ENCODE measurements at places on chromosomes 1 and 21.
A peak's percentile ranks its signal among the peaks of the same experiment; 100 is the strongest.

DNA sequence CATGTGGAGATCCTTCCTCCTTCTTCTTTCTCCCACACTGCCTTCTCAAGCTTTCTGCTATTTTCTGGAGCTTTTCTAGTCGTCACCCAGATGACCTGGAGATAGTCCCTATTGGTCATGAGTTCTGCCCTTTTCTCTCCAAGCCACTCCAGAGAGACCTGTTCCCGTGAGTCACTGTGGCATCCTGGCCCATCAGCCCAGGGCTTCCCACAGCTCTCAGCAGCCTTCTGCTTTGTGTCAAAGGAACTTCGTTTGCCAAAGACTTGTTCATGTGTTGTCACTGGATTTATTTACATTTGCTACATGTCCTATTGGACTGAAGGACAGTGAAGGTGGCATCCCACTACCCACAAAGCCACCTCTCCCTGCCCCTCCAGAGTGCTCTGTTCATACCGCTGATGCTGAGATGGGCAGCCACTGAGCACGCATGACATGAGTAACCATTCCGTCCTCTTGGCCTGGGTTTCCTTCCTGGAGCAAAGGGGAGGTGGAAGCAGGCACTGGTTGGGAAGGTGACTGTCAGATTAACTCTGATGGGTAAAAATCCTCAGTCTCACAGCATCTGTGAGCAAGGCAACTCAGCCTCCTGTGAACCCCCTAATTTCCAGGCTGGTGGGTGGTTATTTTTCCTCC, 119.2 kb downstream of the EDEM3 start:
- DNase-seq, result no peak

- DNase-seq, result no peak
Measured at GRCh38 chr1:165052431-165052830, 304.1 kb downstream of the LMX1A start.

GRCh38 chr1:85144351-85144750, 56.5 kb downstream of the SYDE2 start:
- DNase-seq, result no peak

- DNase-seq, result no peak
Measured at GRCh38 chr1:227490478-227490877, 72.9 kb upstream of the ZNF678 start.

DNA sequence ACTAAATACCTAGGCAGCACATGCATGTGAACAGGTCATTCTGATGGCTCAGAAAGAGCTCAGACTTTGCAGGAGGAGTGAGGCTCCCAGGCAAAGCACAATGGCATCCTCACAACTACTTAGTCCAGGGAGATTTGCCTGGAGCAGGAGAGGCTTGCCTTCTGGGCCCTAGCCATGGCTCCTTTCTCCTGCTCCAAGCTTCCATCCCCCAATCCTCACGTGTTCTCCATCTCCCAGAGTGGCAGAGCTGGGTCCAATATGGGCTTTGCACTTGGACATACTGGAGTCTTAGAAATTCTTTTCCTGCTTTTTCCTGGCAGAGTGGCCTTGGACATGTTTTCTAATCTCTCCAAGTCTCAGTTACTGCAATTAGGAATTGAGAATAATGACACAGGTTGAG, 15.8 kb downstream of the MYBPH start:
- DNase-seq, result no peak

DNA sequence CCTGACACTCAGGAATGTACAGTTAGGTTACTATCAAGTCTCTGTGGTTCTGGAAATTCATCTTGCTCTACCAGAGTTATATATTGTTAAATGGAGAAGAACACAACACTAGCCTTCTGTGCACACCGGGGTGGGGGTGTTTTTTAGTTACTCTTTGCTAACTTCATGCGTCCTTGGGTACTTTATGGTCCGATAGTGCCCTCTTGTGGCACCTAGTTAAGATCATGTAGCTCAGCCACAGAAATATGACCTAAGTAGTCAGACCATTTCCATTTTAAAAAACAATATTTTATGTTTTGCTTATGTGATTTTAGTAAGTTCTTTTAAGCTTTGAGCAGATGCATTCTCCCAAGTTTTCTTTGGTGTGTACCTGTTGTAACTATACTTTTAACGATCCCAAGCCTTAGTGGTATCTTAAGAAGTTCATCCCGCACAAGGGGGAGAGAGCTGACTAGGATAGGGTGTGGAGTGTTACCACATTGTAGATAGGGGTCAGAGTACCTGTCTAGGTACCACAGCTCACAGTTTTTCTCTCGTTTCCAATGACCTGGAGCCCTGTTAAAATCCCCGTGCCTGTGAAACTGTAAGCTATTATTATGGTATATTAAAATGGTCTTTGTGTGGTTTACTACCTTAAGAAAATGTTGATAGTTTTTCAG, 20.6 kb upstream of the SH3D21 start:
- peak; percentile 80 for DNase-seq

GRCh38 chr1:89994231-89994804, 592 bp upstream of the ZNF326 start:
- no peak for DNase-seq

DNA sequence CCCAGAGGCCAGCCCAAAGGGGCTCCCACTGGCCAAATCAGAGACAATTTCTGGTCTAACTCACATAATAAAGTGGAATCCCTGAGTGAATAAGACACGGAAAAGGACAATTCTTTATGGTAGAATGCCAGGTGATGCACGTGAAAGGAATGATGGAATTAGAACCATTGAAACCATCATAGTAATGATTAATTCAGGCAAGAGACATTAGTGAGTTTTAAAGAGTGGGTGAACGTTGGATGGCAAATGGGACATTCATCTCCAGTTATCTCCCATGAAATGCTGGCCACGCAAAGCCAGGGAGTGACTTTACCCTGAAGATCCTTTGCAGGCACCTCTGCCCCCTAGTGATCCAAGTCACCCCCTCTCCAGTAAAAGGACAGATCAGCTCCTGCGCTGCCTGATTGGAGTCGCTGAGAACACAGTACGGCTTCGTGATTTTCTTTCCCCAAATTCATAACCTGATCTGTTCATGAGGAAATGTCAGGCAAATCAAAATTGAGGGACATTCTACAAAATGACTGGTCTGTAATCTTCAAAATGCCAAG, 87.5 kb downstream of the AJAP1 start:
- no peak for DNase-seq

GRCh38 chr21:45162809-45163208, 88.4 kb downstream of the ADARB1 start:
- DNase-seq, result no peak

DNA sequence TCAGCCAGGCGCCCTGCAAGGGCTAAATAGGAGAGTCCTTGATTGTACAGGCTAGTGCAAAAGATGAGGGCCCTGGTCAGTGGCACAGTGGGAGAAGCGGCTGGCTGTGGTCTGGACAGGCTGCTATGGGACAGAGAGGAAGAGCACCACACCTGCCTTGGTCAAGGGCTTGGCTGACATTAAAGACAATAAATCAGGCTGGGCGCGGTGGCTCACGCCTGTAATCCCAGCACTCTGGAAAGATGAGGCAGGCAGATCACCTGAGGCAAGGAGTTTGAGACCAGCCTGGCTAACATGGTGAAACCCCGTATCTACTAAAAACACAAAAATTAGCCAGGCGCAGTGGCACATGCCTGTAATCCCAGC, 62.9 kb downstream of the NID1 start:
- no peak for DNase-seq

- DNase-seq, result no peak
Measured at GRCh38 chr1:53186533-53186932, 10.1 kb upstream of the CPT2 start.

DNA sequence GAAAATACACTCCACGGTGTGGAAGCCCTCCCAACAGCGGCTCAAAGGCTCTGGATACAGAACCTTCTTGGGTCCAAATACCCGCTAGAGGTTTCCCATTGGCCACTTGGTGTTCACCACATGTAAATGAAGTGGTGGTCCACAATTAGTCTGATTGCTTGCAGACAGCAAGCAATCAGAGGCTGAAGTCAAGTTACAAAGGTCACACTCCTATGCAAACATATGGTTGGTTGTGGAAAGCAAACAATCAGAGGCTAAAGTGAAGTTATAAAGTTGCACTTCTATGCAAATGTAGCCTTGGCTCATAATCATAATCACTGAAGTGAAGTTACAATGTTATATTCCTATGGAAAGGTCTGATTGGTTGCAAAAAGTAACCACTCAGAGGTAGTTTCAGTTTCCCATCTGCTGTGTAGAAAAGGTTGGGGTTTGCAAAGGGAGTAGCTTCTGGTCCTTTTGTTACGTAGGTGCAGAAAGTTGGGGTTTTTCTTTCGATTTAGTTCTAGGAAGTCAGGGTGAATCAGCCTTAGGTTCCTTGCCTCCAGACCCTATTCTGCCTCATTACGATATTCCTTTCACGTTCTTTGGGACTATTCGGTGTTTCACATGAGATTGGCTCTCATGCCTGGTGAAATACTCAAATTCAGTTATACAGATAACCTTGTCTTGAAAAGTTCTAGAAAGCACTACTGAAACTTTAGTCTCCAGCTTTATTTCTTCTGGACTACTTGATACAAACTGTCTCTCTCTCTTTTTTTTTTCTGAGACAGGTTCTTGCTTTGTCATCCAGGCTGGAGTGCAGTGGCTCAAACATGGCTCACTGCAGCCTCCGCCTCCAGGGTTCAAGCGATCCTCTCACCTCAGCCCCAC, 36.7 kb upstream of the MTF2 start:
- peak; percentile 87 for DNase-seq

GRCh38 chr1:204503913-204504519, 9.4 kb upstream of the PIK3C2B start:
- DNase-seq, result no peak

DNA sequence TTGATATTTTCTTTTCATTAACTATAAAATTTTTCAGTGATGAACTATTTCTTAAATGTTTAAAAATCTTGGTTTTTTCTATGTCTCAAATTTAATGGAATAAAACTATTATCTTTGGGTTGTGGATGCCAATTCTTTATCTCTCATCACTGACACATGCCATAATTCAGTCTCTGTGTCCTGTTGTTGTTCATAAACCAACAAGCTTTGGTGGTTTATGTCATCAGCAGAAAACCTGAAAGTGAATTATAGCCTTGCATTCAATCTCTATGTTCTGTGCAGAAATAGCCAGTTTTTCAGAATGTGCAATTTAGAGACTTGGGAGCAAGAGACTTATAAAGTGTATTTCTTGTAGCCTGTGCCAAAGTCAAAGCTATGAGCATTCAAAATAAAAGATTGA, 462.6 kb upstream of the ADGRL4 start:
- no peak for DNase-seq

GRCh38 chr1:1400576-1401456, 1.7 kb upstream of the CCNL2 start:
- DNase-seq, result no peak

DNA sequence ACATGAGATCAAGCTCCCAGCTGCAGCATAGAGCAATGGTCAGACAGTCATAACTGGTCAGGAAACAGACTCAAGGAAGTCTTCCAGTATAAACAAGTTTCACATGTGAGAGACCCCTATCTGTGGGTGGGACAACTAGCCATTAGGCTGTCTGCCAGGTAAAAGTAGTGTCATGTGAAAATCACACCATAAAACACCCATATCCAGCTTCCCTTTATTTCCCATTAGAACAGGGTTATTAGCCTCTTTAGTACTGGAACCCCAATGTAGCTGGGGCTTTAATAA, 426.7 kb downstream of the KCNT2 start:
- no peak for DNase-seq

DNA sequence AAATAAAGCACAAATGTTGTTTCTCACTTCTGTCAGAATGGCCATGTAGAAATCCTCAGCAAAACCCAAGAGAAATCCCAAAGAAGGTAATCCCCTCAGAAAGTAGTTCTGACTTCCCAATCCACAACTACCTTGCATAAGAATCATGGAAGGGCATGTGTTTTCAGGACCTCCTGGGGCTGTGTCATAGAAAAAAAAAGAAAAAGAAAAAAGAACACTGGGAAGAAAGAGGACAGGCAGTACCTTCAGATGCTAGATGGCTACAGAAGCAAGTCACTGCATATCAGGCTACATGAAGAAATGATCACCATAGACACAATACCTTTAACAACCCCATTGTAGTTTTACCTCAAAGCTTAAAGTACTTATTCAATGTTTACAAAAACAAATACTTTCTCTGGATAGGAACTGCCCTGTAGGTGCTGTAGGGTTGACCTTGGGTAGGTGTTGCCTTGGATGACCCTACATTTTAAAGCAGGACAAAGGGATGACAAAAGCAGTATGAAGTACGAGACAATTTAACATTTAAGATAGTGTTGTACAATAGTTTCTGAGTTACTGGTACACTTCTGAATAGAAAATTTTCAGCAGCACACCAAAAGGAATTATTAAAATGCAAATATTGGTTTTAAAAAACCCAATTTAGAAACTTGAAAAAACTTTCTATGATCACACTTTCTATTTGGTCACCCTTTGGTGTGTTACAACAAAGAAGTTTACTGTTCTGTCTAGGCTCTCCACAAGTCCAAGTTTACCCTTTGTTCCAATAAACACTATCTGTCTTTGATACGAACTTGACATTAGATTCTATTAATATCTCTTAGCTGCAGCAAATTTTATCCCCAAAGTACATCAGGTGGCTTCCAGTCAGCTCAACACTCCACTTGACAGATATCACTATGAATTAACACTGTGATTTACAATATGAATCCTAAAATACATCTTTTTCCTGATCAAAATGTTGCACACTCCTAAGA, 5.0 kb downstream of the TRIT1 start:
- no peak for DNase-seq

- DNase-seq, result no peak
Measured at GRCh38 chr1:66348776-66349175, 185.2 kb upstream of the SGIP1 start.

DNA sequence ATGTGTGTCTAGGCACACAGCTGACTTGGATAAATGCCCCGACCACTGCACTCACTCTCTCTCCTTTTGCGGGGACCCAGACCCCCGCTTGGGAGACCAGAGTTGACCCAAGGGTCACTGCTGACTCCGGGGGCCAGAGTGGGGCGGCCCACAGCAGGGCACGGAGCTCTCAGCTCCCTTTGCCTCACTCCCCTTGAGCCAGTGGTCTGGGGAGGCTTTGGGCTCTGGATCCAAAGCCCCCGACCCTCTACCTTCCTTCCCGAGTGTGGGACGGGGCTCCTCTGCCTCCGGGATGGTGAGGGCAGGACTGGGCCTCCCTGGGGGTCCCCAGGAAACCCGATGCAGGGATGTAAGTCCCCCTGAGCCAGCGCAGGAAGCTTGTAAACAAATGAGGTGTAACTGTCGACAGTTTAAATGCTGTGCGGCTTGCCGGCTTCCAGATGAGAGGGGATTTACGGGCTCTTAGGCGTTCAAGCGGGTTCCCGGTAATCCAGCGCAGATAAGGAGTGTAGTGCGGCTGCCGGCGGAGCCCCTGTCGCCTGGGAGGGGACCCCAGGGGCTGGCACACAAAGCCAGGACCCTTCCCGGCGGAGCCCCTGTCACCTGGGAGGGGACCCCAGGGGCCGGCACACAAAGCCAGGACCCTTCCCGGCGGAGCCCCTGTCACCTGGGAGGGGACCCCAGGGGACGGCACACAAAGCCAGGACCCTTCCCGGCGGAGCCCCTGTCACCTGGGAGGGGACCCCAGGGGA, 7.4 kb downstream of the ACTRT2 start:
- no peak for DNase-seq

GRCh38 chr1:166197141-166197540, 30.3 kb upstream of the FAM78B start:
- DNase-seq, result no peak

GRCh38 chr1:37255136-37255795, 219.1 kb upstream of the ZC3H12A start:
- peak; percentile 3 for DNase-seq
